ENCODE measurements at places on chromosomes 16 and 17.
A peak's percentile ranks its signal among the peaks of the same experiment; 100 is the strongest.

- no peak for DNase-seq
Observed at GRCh38 chr16:89071686-89072547, 21.7 kb upstream of the ACSF3 start.

GRCh38 chr17:55702150-55702549 is 20.5 kb downstream of the TMEM100 start:
- DNase-seq = no peak

GRCh38 chr16:77971306-77972061 is 50.9 kb upstream of the CLEC3A start:
- peak; percentile 66 for DNase-seq

- DNase-seq = no peak
Observed at GRCh38 chr17:36627101-36627500, 25.7 kb downstream of the MRM1 start.

- DNase-seq = no peak
Observed at GRCh38 chr16:88491560-88492310, 38.7 kb downstream of the ZFPM1 start.

DNA sequence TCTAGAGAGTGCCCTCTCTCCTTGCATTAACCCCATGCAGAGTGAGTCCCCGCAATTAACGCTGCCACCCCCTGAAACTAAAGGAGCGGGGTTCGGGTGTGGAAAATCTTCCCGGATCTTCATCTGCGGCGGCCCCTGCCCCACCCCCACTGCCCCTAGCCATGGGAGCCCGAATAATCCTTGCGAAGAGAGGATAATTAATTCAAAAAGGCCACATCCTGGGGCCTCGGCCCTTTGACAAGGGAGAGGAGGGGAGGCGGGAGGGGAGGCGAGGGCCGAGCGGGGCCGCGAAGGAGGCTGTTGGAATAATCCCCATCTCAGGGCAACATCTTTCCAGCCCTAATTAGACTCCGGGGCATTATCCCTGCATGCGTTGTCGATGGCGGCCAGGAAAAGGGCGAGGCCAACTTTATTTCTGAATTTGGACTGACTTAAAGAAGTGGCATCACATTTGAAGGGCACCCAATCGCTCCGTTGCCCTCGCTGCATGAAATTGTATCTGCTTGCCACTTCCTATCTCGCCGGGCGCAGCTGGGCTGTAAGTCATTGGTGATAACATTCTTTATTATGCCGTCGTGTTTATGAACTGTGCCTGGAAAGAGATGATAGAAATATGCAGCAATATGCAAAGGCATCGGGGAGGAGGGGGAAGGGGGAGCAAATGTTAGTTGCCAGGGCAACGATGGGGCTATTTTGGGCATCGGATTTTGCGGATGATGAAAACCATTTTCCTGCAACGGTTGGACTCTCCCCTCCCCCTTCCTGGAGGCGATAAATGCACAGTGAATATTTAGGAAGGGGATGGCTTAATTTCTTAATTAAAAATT is 387.1 kb upstream of the TNRC6C start:
- DNase-seq = no peak

DNA sequence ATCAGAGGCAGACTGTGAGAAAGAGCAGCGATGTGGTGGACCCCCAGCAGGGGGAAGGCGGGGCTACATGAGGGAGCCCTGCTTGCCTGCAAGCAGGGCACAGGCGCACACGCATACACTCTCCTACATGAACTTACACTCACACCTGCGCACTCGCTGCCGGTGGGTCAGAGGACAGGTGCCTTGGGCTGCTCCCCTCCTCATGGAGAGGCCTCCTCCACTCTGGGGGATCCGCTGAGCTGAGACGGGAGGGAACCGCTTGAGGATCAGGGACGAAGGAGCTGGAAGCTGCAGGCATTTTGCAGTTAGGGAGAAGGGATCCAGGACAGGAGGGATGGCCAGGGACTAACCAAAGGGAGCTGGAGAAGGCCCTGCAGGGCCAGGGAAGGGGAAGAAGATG is 14.2 kb downstream of the OSBPL7 start:
- no peak for DNase-seq

- no peak for DNase-seq
Observed at GRCh38 chr16:67661101-67661761, 471 bp downstream of the PARD6A start.

DNA sequence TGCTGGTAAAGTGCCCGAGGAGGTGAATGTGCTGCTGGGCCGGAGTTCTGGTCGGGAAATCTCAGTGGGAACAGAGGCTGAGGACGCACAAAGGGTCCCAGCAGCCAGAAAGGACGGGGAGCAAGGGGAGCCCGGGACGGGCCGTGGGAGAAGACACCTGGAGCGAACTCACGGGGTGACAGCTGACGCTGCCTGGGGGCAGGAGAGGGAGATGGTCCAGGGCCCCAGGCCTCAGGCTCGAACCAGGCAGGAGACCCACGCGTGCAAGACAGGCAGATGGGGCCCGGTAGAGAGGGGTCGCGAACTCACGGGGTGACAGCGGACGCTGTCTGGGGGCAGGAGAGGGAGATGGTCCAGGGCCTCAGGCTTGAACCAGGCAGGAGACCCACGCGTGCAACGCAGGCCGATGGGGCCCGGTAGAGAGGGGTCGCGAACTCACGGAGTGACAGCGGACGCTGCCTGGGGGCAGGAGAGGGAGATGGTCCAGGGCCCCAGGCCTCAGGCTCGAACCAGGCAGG is 72.9 kb downstream of the METRNL start:
- DNase-seq = no peak

GRCh38 chr16:74296104-74296431 is 546 bp upstream of the PSMD7 start:
- no peak for DNase-seq

- no peak for DNase-seq
Observed at GRCh38 chr16:7343243-7343642, 10.6 kb downstream of the RBFOX1 start.

- no peak for DNase-seq
Observed at GRCh38 chr16:74951206-74951605, 33.7 kb downstream of the WDR59 start.

DNA sequence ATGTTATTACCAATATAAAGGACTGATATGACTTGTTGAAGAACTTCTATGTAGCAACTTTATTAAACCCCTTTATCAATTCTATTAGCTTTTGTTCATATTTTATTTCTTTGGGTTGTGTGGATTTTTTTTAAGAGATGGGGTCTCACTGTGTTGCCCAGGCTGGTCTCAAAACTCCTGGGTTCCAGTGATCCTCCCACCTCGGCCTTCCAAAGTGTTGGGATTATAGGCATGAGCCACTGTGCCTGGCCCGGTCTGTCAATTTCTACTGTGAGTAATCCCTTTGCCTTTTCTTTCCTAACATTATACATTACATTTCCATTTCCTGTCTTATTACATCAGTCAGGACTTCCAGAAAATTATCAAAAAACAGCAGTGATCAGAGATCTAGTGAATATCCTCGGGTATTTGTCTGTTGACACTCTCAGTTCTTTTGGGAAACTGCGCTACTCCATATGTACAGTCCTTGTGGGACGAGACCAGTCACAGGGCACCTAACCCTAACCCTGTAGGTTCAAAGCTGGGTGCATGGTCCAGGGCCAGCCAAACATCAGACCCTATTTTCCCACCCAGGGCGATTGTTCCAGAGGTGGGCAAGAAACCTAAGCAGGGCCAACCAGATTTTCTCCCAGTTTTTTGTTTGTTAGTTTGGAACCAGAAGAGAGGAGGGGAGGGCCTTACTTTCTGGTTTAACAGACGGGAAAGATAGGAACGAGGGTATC is 1.7 kb upstream of the SLC47A1 start:
- DNase-seq = no peak

DNA sequence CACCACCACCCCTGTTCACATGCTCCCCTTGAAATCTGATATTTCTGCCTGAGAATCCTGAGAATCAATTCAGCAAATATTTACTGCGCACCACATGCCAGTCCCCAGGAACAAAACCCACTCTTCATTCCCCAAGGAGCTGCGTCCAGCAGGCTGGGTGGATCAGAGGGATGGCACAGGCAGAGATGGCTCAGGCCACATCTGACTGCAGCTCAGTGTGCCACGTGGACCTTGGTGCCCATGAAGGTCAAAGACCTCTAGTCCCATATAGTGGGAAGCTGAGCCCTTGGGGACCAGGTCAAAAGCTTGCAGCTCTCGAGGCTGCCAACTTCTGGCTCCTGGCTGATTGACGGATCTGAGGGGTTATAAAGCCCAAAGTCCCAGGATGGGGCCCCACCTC is 31.8 kb downstream of the CD300LF start:
- DNase-seq = no peak

DNA sequence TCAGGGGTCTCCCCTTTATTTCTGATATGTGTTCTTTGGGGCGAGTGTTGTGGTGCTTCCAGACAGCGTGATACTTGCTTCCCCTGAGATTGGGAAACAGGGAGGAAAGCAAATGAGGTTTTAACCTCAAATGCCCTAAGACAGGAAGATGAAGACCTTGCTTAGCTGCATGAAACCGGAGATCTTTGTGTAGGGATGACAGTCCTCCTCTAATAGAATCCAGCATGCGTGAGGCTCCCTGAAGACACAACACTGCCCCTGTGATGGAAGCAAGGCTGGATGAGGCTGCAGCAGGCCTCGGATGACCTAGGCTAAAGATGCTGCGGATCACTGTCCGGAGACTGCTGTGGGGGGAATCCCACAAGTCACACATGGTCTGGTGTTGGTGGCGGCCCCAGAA is 491.0 kb downstream of the CDH13 start:
- DNase-seq = no peak

- no peak for DNase-seq
Observed at GRCh38 chr17:74920642-74921025, 2.4 kb downstream of the USH1G start.

DNA sequence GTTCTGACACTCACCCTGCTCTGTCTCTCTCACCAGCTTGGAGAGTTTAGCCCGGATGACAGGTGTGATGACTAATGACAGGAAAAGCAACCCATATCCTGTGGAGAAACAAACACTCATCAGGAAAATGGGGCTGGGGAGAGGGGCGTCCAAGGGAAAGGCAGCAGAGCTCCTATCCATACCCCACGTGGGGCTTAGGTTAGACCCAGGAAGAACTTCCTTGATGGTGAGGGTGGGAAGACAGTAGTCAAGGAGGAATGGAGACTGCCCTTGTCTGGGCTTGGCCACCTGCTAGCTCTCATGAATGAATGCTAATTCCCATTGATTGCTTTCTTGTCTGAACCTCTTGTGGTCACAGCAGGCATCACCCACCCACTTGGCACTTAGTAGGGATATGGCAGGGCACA is 3.8 kb downstream of the SLC46A1 start:
- no peak for DNase-seq

DNA sequence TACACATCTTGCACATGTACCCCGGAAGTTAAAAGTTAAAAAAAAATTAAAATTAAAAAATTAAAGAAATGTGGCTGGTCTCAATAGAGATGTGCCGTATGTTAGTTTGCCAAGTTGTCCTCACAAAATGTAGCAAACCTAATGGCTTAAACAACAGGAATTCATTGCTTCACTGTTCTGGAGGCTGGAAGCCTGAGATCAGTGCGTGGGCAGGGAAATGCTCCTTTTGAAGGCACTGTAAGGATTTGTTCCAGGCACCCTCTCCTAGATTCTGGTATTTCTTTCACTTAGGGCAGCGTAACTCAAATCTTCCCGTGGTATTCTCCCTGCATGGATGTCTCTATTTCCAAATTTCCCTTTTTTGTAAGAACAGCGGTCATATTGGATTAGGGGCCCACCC is 32.7 kb upstream of the MON1B start:
- DNase-seq = no peak

DNA sequence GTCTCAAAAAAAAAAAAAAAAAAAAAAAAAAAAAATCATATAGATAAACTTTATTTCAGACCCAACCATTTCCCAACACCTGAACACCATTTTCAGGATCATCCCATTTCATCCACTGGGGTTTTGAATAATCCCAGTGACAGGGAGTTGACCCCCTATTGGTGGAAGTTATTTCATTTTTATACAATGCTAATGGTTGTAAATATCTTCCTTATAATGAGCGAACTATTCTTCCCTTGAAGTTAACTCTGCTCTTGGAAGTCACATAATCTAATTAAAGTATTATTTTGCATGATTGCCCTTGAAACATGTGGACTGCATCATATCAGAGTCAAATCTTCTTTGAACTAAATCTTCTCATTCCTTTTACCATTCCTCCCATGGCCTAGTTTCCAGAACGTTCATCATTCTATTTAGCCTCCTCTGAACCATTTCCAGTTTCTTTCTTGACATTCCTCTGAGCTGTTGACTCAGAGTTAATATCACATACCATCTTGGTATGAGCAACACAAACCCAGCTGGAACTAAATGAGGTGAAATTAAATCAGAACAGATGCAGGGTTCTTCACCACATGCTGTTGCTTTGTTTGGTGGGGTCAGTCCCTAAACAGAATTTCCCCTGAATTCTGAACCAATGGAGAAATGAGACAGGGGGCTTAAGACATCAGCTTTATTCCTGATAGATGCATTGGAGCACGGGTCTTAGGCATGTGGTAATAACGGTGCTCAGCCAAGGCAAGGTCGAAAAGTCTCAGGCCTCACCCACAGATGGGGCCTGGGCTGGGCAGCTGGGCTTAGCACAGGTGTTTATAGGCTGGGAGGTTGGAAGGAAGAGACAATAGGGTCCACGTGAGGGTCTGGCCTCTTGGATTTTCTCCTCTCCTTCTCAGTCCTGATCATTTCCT is 8.9 kb downstream of the HSD17B2 start:
- no peak for DNase-seq

DNA sequence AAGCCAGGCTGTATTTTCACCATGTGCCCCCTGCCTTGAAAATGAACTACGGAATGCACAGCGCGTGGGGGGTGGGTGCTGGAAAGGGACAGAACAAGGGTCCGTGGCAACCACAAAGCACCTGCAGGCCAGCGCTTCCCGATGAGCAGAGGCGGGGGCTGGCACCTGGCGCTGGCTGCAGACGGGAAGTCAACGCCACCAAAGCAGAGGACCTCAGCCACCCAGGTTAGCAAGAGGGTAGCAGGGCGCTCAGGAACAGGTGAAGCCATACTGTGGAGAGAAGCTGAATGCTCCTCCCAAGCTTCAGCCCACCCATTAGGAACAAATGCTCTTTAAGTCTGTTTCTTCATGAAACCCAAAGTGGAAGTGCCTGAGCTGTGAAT is 64.7 kb downstream of the KLHDC4 start:
- no peak for DNase-seq

GRCh38 chr16:67084345-67085028 is 25.3 kb upstream of the PHAF1 start:
- no peak for DNase-seq

GRCh38 chr16:12258861-12259645 is 282.5 kb downstream of the SNX29 start:
- no peak for DNase-seq

GRCh38 chr17:69620363-69620762 is 205.9 kb downstream of the MAP2K6 start:
- DNase-seq = no peak

GRCh38 chr17:61984821-61985220 is 57.0 kb upstream of the INTS2 start:
- DNase-seq = no peak

DNA sequence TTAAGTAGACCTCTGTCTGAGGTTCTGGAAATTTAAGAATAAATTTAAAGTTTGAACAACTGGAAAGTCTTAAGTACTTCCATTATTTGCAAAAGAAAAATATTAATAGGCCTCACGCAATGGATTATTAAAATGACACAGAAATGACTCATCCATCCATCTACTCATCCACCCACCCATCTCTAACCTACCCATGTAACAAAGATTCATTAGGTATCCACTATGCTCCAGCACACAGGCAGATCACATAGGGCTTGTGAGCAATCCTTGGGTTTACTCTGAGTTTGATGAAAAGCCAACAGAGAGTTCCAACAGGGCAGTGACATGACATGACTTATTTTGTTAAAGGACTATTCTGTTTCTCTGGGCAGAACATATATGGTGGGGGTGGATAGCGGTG is 93.3 kb downstream of the HELZ start:
- DNase-seq = no peak

- no peak for DNase-seq
Observed at GRCh38 chr17:68381076-68381900, 76.0 kb downstream of the WIPI1 start.
